Epithelial cell of proximal tubule (primary cell): ENCODE measurements at places on chromosomes 6 and 20. TPM values are rescaled to one million over a fixed set of nuclear protein-coding genes. Genes with fewer than 3 reads are reported as not detected.

DNA sequence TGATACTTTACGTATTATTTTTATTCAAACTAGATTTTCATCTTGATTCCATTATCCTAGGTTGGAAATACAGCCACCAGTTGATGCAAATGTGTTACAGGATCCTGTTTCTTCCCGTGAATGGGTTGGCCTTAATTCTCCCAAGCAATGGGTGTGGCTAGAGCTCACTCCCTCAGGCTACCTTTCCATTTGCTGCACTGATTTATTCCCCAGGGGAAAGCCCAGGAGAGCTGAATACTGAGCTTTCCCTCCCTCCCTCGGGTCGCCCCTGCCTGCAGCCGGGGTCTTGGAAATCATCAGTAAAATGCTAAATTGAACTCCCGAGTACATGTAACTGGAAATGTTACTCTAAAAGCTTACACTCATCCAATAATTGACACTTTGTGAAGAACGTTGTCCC lies 9.9 kb downstream of the SMOC2 start:
- DNase-seq, result no peak

DNA sequence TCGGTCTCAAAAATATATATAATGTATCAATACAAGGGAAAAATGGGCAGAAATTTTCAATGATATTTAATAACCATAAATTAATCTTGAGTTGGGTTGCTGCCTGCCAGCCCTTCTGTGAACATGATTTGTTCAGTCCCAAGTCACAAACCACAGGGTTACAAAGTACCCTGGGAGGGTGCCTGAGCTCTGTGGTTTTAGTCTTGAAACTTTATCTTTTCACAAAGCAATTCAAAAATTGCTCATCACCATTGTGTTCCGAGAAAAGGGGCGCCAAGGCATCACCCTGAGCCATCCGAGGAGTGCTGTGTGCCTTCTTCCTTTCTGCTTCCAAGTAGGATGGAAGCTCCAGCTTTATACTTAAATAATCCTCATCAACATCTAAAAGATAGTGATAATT lies 141.6 kb upstream of the AKAP12 start:
- no peak for DNase-seq

DNA sequence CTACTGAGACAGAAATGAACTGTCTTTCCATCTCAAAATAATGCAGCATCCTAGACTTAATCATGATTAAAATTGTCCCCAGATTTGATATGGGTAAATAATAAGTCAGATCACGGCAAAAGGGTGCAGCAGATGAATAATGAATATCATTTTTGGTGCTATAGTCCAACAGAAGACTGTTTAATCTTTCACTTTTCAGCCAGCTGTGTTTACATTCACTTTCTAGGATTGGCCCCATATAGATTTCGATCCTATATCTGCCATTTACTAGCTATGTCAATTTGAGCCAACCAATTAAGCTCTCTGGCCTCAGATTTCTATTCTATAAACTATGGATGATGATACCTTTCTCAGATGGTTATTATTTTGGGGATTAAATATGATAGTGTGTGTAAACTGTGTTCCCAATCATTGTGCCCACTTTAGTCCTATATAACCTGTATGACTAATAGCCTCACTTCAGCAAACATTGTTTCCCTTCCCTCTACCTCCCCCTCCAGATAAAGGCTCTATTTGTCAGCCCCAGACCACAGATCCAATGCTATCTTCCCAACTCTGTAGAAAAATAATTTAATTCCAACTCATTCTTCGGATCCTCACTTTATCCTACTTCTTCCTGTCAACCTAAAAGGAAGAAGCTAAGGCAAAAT lies 53.6 kb upstream of the NT5E start:
- DNase-seq, result no peak

GRCh38 chr6:169558774-169559441 lies 142.9 kb downstream of the WDR27 start:
- DNase-seq, result no peak

GRCh38 chr6:14294270-14294951 lies 176.8 kb downstream of the CD83 start:
- no peak for DNase-seq

DNA sequence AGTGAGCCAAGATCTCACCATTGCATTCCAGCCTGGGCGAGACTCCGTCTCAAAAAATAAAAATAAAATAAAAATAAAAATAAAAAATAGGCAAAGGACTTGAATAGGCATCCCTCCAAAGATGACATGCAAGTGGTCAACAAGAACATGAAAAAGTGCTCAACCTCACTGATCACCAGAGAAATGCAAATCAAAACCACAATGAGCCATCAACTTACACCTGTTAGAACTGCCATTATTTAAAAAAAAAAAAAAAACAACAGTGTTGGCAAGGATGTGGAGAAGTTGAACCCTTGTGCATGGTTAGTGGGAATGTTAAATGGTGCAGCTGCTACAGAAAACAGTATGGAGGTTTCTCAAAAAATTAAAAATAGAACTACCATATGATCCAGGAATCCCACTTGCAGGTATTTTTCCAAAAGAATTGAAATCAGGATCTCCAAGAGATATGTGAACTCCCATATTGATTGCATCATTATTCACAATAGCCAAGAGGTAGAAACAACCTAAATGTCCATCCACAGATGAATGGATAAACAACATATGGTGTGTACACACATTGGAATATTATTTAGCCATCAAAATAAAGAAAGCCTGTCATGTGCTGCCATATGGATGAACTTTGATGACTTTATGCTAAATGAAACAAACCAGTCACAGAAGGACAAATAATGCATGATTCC lies 2.8 kb downstream of the C20orf203 start:
- no peak for DNase-seq

- no peak for DNase-seq
These were observed 2.2 kb downstream of the C20orf204 start for GRCh38 chr20:64038224-64038564.

DNA sequence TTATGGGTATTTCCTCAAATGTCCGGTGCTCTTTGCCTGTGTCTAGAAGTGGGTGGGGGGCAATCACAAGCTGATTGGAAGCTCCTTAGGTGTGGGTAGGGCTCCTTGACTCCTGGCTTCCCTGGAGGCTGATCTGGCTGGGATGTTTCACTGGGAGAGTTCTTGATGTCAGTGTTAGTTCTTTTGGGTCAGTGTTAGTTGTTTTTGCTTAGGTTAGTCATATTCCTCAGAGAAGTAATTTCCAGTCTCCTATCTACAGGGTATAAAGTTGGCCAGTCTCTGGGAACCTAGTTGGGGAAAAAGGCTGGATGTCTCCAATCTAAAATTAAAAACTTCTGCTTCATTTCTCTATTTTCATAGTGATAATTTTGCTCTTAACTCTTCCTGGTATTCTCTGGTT lies 23.6 kb downstream of the CDC5L start:
- no peak for DNase-seq

DNA sequence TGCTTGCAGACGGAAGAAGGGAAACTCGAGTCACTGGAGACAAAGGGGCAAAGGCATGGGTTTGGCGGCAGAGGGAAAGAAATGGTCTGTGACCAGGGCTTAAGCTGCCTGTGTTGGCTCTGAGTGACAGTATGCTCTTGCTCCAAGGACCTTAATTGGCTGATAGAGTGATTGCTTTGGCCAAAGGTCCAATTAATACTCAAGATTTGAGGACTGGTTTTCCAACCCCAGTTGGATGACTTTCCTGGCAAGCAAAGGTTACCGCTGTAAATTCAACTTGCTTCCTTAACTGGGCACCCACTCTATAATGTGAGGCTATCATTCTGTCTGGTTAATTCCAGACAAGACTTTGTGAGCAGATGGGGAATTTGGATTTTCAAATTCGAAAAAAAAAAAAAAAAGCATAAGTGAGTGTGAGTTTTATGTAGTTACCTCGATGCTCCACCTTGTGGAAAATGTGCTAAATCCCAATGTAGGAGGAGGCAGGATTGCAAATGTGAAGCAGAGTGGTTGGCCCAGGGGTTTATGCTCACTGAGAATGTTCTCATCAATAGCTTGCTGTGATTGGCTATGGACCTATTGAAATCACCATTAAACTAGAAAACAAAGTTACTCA lies 150.7 kb upstream of the GMDS start:
- no peak for DNase-seq

DNA sequence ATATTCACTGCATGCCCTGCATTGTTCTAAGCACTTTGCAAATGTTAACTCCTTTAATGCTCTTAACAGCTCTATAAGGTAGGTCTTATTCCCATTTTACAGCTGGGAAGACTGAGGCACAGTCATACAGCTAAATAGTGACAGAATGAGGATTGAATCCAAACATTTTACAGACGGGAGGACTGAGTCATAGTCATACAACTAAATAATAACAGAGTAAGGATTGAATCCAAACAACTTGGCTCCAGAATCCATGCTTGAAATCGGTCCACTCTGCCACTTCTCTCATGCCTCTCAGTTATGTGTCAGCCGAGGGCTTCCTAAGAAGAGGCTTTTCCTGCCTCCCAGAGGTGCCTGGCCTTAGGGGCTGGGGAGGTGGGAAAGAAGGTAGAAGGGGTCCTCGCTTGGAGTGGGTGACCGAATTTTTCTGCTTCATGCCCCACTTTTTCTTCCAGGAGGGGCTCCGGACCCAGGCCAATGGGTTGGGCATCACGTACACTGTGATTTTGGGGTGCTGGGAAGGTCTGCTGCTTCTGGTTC lies 137.4 kb upstream of the RNF24 start:
- DNase-seq, result no peak

- no peak for DNase-seq
These were observed 566.2 kb upstream of the NOX3 start for GRCh38 chr6:156021746-156022396.

- peak; percentile 2 for DNase-seq
These were observed 543.1 kb upstream of the IRAK1BP1 start for GRCh38 chr6:78324213-78324612.

GRCh38 chr6:108944707-108945680 lies 96.8 kb downstream of the ARMC2 start:
- peak; percentile 81 for DNase-seq

DNA sequence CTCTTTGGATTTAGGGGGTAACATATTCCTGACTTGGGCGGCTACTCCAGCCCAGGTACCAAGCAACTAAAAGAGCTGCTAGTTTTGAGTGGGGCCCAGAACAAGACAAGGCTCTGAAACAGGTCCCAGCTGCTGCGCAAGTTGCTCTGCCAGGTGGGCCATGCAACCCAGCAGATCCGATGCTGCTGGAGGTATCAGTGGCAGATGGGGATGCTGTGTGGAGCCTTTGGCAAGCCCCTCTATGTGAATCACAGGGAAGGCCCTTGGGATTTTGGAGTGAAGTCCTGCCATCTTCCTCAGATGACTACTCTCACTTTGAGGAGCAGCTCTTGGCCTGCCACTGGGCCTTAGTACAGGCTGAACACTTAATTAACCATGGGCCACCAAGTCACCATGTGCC lies 43.7 kb upstream of the VSX1 start:
- no peak for DNase-seq

DNA sequence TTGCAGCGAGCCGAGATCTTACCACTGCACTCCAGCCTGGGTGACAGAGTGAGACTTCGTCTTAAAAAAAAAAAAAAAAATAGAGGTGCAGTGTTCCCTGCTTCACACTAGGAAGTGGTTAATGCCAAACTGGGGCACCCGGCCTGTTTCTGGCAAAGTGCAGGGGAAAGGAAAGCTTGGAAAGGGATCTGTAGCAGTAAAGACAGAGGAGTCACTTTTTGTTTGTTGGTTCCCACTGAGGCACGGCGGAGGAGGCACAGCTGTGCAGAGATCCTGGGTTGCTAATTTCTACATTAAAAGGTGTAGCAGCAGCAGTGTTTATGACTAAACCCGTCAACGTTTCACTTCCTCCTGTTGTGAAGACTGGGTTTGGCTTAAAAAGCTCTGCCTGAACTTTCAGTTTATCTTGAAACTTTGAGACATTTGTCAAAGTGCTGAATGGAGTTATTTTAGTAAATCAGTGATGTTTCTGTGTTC lies 125.6 kb downstream of the CARMIL1 start:
- no peak for DNase-seq

GRCh38 chr6:170561555-170561954 lies 7.4 kb downstream of the TBP start:
- no peak for DNase-seq

GRCh38 chr6:144931172-144932035 lies 646.3 kb downstream of the UTRN start:
- DNase-seq, result no peak

DNA sequence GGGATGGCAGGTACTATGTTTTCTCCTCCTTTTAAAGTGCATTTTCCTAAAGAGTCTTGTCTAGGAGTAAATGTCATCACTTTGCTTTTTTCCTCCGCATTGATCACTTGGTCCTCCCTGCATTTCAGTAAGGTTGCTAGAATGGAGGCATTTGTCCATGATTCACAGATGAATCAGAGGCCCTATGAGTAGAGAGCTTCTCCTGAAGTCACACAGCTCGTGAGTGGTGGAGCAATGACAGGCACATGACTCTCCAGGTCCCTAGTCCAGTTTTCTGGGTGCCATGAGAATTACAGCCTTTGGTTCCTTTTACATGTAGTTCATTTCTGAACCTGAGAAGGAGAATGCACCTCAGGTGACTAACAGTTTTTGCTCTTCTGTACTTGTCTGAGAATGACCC lies 50.5 kb downstream of the HLA-A start:
- peak; percentile 61 for DNase-seq

GRCh38 chr20:36478137-36478905 lies 63.0 kb upstream of the MYL9 start:
- no peak for DNase-seq

- DNase-seq, result no peak
These were observed 158.3 kb downstream of the SYCP2 start for GRCh38 chr20:59774921-59775686.

- no peak for DNase-seq
These were observed 10.0 kb downstream of the CST5 start for GRCh38 chr20:23869520-23869919.

- DNase-seq, result no peak
These were observed 2.3 kb downstream of the BMP6 start for GRCh38 chr6:7727946-7728854.

GRCh38 chr20:9177278-9177677 lies 108.4 kb downstream of the PLCB4 start:
- peak; percentile 38 for DNase-seq

DNA sequence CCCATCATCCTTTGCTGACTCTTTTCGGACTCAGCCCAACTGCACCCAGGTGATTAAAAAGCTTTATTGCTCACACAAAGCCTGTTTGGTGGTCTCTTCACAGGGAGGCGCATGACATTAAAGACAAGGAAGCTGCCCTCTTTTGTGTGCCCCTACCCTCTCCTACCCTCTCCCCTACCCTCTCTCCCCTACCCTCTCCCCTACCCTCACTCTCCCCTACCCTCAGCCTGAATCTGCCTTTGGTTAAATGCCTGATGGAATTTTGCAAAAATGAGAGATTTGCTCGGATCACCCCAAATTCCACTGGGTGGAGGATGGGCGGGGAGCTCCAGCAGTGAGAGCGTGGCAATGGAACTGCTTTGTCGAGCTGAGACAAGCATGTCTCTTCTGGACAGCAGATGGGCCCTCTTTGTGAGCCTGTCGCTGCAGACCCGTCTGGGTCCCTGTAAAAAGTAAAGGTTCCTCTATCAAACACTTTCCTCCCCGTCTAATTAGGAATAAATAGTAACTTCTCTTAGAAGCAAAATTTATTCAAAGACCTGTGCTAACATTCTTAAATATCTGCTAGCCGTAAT lies 76.4 kb upstream of the MLN start:
- DNase-seq, result no peak

The SPATS1 gene
- not detected in 2 replicates for total RNA-seq

The UCKL1 gene
- total RNA-seq, result 16.2 and 35.7 TPM in 2 replicates

The RAET1E gene
- total RNA-seq, result not detected in 2 replicates

The ZNF391 gene
- 1.2 and 1.4 TPM in 2 replicates for total RNA-seq

The CLIC5 gene
- total RNA-seq, result 0.58 and 5.2 TPM in 2 replicates

The NEURL2 gene
- total RNA-seq, result 3.2 and 6.9 TPM in 2 replicates

The RIPPLY2 gene
- not detected in 2 replicates for total RNA-seq

The NKAIN4 gene
- 1.4 and 4.0 TPM in 2 replicates for total RNA-seq

The ZBTB46 gene
- 0.58 and 0.72 TPM in 2 replicates for total RNA-seq

The ITPA gene
- total RNA-seq, result 68.3 and 106 TPM in 2 replicates

The PRSS35 gene
- 0.06 and 0.14 TPM in 2 replicates for total RNA-seq

The AMD1 gene
- total RNA-seq, result 50.4 and 112 TPM in 2 replicates

The OR12D3 gene
- not detected in 2 replicates for total RNA-seq
